ENCODE measurements at places on chromosomes 7 and 10.
A peak's percentile ranks its signal among the peaks of the same experiment; 100 is the strongest.

- no peak for DNase-seq
Observed at GRCh38 chr7:690478-691360, 35.8 kb upstream of the DNAAF5 start.

DNA sequence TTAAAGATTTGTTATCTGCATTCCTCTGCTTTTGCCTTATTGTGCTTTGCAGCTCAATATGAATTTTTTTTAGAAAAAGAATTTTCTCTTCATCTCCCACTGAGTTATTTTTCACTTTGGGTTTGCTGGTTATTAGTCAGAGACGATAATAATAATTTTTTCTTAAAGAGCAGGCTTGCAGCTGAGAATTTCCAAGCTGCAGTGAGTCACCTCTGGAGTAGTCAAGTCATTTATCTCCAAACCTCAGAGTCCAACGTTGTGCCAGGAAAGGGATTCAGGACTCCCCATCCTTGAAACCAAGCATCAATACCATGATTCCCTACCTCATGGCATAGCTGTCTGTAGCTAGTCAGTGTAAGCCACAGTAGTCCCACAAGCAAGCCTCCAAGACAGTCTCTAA, 15.2 kb upstream of the EGR2 start:
- DNase-seq, result no peak

GRCh38 chr7:133512560-133512959, 259.7 kb downstream of the EXOC4 start:
- no peak for DNase-seq

DNA sequence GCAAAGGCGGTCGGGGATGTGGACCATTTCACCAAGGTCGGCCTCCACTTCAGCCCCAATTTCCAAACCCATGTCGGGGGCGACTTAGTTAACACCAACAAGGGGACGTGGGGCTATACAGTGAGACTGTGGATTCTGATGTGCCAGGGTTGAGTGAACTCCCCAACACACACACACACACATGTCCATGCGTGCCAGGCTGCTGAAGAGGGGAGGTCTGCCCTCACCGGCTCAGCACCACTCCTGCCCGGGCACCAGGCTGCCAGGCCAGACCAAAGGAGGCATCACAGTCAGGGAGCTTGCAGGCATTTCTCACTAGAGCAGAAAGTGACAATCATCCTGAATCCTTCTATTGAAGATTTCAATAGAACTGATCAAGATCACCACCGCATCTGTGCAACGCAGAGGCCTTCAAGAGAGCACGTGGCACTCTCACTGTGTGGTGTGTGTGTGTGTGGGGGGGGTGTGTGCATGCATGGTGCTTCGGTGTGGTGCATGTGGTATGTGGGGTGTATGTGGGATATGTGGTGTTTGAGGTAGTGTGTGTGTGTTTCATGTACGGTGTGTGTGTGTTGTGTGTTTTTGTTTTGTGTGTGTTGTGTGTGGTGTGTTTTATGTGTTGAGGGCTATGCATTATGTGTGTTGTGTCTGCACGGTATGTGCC, 403.5 kb upstream of the RNF32 start:
- DNase-seq, result no peak

GRCh38 chr10:62617652-62618051, 186.9 kb upstream of the ADO start:
- no peak for DNase-seq

DNA sequence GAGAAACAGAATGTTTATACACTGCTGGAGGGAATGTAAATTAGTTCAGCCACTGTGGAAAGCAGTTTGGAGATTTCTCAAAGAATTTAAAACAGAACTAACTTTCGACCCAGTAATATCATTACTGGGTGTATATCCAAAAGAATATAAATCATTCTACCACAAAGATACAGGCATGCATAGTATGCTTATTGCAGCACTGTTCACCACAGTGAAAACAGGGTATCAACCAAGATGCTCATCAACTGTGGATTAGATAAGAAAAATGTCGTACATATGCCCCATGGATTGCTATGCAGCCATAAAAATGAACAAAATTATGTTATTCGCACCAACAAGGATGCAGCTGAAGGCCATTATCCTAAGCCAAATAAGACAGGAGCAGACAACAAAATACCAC, 343.1 kb upstream of the KCND2 start:
- no peak for DNase-seq

GRCh38 chr10:83289373-83289772, 849.9 kb upstream of the GHITM start:
- no peak for DNase-seq

DNA sequence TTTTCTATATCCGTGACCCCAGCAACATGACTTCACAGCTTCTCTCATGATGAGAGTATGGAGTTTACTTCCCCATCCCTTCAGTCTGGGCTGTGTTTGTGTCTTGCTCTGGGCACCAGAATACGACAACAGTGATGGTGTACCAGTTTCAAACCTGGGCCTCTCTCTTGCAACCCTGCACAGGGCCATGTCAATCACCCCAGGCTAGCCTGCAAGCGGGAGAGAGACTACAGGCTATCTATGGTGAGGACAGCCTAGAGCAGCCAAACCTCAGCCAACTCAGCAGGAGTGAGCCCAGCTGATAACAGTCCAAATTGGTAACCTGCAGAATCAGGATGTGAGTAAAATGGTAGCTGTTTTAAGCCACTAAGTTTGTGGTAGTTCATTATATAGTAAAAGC, 235.8 kb downstream of the CHCHD3 start:
- DNase-seq, result no peak

DNA sequence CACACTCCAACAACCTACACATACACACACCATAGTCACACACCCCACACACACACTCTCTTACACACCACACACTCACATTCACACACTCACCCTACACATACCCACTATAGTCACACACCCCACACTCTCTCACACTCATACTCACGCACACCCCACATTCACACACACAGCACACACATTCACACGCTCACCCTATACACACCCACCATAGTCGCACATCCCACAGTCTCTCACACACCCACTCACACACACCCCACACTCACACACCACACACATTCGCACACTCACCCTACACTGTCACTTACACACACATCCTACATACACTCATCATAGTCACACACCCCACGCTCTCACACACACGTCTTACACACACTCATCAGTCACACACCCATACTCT, 85.6 kb downstream of the HECW1 start:
- no peak for DNase-seq

DNA sequence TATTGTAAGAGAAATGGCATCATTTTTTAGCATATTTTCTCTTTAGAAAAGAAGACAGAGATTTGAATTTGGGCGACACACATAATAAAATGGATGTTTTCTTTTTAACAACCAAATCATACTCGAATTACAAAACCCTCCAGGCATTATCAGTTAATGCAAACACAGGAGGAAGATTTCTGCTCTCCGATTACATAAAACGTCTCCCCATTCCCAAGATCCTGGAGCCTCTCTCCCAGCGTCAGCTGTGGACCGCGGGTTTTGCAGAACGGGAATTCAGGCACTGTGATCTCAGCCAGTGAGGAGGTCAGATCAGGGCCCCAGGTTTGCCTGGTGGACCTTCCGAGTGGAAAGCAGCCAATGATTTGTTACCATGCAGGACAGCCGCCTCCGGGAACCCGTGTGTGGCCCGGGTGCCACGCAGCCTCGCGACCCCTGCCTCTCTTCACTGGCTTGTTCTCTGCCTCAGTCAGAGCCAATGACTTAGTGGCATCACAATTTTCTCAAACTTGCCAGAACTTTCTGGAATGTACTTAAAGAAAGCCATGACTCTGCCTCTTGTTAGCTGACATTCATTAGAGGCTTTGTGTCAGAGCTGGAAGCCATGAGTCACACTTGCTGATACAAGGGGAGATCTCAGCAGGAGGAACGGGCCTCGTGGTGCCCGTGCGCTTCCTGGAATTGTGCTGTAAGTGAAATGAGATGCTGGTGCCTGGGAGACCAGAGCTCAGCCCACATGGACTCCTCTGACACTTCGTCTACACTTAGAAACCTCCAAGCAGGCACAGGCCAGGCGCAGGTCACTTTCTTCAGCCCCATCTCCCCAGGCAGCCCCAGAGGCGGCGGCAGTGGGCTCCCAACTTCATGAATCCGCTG, 246.1 kb downstream of the KLF6 start:
- no peak for DNase-seq

GRCh38 chr7:96397936-96398598, 76.2 kb upstream of the SLC25A13 start:
- no peak for DNase-seq

GRCh38 chr7:20578257-20578771, 37.2 kb upstream of the ABCB5 start:
- no peak for DNase-seq

DNA sequence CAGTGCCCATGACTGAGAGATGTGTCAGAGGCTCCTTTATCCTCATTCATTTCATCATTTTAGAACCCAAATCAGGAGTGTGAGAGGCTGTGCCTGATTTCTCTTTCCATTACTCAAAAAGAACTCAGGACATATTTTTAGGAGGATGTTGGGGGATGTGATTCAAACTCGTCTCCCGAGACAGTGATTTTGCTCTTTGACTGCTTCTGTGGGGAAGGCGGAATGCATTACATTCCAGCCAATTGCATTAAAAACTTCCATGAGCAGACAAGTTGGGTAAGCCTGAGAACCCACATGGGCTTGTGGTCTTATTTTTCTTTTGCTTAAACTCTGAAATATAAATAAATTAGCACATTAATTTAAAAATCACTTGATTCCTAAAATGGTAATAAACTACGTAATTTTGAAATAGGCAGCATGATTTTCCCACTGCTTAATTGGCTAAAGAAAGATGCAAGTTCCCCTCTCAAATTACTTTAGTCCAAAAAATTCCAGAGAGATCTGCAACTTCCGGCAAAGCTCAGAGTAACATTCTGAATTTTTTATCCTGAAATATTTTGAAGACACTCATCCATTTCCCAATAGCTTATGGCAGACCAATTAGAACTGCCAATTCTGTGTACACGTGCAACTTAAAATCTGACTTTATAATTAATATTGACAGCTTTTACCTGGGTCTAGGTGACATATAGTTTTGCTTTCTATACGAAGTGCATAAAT, 185.6 kb downstream of the C7orf25 start:
- no peak for DNase-seq

DNA sequence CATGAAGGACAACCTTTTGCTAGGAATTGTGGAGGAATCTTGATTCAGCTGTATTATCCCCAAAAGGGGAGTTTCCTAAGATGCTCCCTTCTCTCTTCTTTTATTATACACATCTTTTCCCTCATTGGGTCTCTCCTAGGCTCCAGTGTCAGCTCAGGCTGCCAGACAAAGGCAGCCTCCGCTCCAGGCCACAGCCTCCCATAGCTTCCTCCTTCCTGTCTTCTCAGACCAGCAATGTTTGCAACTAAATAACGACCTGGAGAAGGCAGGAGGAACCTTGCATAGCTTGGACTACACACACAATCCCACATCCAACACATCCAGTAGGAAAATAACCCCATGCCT, 12.3 kb downstream of the SFXN3 start:
- DNase-seq, result no peak

DNA sequence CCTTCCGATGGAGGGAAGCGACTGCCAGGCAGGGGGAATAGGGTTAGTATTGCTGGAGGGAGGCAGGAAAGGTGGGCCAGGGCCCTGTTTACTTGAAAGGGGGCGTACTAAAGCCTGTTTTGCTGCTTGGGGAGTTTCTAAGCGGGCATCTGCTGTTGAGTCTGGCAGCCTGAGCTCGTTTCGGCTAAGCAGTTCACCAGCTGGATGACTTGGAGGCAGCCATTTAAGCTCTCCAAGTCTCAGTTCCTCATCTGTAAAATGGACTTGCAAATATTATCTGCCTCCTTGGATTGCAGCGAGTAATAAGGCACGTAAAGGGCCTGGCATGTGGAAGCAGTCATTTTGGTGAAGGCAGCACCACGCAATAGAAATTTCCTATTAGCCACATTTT, 44.0 kb downstream of the LDB3 start:
- DNase-seq, result peak; percentile 60

GRCh38 chr7:33623267-33623666, 282.1 kb upstream of the BMPER start:
- no peak for DNase-seq

All from GM12892 (cell line).